ENCODE measurements at places on chromosomes 7 and 10.

DNA sequence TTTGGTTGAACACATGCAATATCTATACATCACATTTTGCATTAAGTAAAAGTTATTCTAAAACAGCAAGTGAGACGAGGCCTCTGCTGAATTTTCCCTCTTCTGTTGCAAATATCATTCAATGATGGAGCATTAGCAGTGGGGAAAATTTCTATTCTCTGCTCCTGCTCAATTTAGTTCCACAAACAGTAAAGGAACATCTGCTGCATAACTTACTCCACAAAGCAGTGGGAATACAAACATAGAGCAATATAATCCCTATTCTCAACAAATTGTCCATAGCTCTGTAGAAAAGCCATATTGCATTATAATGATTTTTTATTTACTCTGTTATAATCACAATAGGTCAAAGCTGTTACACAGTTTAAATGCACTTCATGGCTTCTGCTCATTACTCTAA lies 5.9 kb downstream of the AGR3 start:
- DNase-seq = no peak

GRCh38 chr7:107230334-107230733 lies 61.5 kb downstream of the HBP1 start:
- no peak for DNase-seq

DNA sequence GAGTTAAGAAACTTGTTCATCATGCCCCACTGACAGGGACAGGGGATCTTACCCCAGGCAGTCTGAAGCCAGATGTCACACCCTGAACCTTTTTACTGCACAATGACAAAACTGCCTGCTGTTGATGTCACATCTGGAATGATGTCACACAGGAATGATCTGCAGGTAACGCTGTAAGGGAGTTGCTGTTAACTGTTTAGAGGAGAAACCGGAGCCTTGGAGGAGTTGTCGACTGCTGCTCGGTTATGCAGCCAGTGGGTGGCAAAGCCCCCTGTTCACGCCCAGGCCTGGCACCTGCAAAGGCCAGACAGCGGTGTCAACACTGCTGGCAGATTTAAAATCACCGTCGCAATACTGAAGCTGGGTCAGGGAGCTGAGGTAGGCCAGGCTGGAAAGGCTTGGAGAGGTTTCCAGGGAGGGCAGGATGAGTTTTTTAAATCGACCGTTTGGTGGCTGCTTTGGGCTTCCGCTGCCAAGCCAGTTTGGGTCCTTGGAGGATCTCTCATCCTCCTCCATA lies 10.0 kb upstream of the SLIT1 start:
- no peak for DNase-seq

DNA sequence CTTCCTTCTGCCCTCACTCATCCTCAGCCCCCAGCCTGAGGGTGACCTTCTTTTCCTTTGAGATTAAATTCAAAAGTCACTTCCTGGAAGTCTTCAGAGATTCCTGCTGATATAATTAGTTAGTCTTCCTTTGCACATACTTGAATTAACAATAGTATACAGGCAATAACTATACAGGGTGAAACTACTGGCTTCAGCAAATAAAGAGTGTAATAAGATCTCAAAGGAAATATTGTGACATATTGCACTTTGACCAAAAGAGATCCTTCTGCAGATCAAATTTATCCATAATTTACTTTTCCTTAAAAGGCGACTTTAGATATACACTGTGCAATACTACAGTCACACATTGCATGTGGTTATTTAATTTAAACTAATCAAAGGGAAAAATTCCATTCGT lies 123.8 kb downstream of the SEMA3A start:
- DNase-seq = no peak

DNA sequence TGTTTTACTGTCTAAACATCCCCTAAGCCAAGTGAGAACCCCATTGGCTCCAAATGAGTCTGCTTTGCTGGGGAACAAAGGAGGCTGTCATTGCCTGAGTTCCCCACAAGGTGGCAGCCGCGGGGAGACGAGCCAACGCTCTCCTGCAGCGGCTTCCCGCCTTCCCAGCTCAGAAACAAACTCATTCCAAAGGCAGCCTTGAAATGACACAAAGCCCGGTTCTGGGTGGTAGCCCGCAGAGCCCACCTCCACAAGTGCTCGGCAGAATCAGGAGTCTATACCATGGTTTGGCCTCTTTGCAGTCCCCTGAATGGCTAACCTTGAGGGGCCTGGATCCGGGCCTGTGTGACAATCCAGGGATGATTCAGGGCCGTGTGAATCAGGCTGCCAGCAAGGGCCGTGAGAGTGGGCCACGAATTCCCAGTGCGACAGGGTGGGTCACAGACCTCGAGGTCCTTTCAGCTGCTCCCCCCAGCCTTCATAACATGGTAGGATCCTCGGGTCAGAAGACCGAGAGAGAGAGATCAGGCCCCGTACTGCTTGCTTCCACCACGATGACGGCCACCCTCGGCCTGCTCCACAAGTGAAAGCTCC lies 79.7 kb downstream of the DLG5 start:
- DNase-seq = peak; percentile 76

DNA sequence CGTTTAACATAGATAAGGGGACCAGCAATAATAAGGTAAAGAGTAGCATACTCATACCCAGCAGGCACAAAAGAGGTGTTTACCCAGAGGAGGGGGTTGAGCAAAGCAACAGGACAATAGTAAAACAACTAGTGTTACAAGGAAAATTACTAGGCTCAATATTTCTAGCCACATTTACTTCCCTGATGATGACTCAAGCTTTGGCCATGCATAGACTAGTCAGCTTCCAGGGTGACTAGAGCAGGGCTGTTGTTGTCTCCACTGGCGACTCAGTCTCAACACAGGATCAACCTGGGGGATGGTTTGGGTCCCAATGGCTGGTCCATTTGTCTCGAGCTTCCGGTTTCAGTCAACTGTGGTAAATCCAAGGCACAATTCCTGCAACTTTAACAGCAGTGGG lies 217.7 kb upstream of the KCND2 start:
- DNase-seq = peak; percentile 58

DNA sequence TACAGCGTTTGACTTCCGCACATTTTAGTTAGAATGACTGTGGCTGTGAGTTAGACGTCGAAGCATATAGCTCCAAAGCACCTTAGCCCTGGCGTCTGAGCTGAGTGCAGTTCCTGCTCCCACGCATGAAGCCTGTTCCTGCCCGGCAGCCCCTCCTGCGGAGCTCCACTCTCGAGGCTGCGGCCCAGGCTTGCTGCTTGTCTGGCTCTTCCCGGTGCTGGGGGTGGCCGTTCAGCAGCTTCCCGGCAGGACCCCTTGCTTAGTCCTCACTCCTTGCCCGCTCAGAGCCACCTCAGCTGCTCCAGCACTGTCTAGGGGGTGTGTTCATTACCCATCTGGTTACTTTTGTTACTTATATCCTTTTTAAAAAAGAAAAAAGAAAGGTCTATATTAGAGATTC lies 88.1 kb upstream of the DNAJB6 start:
- DNase-seq = no peak

Data from cardiac fibroblast (primary cell).